ENCODE measurements at places on chromosomes 11 and 22. TPM values are rescaled to one million over a fixed set of nuclear protein-coding genes. Genes with fewer than 3 reads are reported as not detected.

The AIP gene
- polyA plus RNA-seq = 130 TPM

The GAB4 gene
- not detected for polyA plus RNA-seq

The KDM4E gene
- polyA plus RNA-seq = not detected

The SPATA19 gene
- not detected for polyA plus RNA-seq

The CATSPERZ gene
- polyA plus RNA-seq = 0.67 TPM

The SLC22A9 gene
- not detected for polyA plus RNA-seq

The COMT gene
- polyA plus RNA-seq = 537 TPM

The SEC14L6 gene
- 0.04 TPM for polyA plus RNA-seq

The ST3GAL4 gene
- 20.8 TPM for polyA plus RNA-seq

The WBP2NL gene
- polyA plus RNA-seq = 0.08 TPM

The P2RY6 gene
- polyA plus RNA-seq = 0.54 TPM

The OR5D18 gene
- polyA plus RNA-seq = not detected

The SCGB1D2 gene
- not detected for polyA plus RNA-seq

DNA sequence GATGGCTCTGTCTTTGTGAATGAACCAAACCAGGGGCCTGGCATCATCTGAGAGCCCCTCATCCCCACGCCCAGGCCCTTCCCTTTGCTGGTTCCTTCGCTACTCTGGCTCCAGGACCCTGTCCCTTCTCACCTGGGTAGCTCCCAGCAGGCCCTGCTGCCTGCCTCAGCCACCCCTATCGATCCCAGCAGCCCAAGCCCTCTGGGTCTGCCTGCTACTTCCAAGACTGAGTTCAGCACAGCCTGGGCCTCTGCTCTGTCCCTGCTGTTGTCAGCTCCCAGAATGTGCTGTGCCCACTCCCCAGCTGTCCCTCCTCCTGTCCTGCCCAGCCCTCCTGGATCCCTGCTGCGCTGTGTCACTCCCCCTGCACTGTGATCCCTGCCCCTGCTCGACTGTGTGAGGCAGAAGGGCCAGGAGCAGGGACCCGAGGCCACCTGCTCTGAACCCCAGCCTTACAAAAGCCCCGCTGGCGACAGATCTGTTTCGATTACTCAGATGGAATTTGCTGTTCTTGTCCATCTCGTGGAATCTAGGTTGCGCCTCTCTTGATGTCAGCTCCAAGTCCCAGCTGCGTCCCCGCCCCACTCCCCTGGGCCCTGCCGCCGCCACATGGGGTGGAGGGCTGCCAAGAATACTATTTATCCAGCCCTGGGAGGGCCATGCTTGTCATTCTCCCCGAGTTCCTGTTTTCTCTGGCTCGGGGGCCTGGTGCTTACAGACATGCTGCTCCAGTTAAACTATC lies 13.0 kb downstream of the MRPL21 start:
- no peaks in the 10 kb centered on the region for H3K27me3 ChIP-seq
- H3K4me3 ChIP-seq = no peak overlapping the region
- H3K4me1 ChIP-seq = peaks cover 15% of the 10 kb centered on the region
- peak overlapping the region; percentile 22 for H3K27ac ChIP-seq
- peaks cover 15% of the 10 kb centered on the region for H3K36me3 ChIP-seq
- DNase-seq = peak; percentile 96

DNA sequence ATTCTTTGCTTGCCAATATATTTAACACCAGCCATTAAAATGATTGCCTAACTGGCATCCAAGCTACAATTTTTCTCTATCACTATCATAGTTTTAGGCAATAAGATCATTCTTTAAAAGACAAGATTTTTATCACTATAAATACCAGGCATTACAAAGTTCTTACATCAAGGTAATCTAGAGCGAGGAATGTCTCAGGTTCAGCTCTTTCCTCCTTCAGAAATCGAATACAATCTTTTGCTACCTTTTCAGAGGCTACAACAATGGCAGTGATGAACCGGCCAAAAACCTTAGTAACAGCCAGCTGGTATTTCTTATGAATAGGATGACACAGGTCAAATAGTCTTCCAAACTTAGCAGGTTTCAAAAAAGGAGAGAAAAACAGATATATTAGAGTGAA lies 23.9 kb downstream of the SMC1B start:
- H3K4me3 ChIP-seq = no peak overlapping the region
- no peak for DNase-seq
- H3K27me3 ChIP-seq = peaks cover 4% of the 10 kb centered on the region
- H3K36me3 ChIP-seq = no peaks in the 10 kb centered on the region
- H3K27ac ChIP-seq = no peak overlapping the region

GRCh38 chr11:130737041-130737830 lies 179.0 kb downstream of the SNX19 start:
- peak overlapping the region; percentile 12 for H3K27ac ChIP-seq
- DNase-seq = no peak
- H3K4me3 ChIP-seq = no peak overlapping the region
- no peaks in the 10 kb centered on the region for H3K36me3 ChIP-seq

DNA sequence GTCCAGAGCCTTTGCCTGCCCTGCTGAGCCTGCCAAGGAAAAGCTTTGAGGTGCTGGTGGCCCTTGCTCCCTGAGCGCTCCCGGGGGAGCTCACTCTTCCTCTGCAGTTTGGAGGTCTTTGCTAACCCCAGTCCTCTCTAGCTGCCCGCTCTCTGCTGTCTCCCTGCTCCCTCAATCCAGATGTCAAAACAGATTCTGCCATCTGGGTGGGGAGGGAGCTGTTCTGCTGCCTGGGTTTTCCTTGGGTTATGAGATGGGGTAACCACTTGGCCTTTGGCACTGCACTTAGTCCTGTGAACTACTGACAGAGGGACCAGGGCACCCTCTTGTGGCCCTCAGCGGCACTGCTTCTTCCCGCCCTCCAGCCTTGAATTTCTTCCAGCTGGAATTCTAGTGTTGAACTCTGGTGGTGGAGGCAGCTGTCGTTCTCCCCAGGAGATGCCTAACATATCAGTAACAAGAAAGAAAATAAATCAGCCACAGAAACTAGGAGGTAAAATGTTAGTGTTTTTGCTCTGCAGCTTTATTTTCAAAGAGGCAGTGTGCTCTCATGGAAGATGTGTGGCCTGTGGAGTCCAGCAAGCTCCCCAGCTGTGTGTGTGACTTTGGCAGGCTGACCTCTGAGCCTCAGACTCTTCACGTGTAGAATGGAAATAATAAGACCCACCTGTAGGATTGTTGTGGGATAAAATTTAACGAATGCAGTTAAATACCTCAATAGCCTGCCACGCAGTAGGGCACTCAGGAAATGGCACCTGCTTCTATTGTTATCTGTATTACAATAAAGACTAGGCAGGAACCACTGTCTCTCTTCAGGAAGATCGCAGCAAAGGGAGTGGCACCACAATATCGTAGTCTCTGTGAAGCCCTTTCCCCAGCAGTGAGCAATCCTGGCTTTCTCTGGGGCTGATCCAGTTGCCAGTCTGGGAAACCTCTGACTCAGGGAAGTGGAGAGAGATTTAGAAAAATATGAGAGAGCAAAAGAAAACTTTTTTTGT lies 23.4 kb downstream of the ARFGAP2 start:
- no peak overlapping the region for H3K4me3 ChIP-seq
- H3K4me1 ChIP-seq = no peaks in the 10 kb centered on the region
- H3K27me3 ChIP-seq = no peaks in the 10 kb centered on the region
- no peaks in the 10 kb centered on the region for H3K36me3 ChIP-seq
- peak; percentile 76 for DNase-seq

- H3K27me3 ChIP-seq = no peaks in the 10 kb centered on the region
- H3K36me3 ChIP-seq = no peaks in the 10 kb centered on the region
- no peak for DNase-seq
- H3K27ac ChIP-seq = no peak overlapping the region
- H3K4me3 ChIP-seq = no peak overlapping the region
- H3K4me1 ChIP-seq = no peaks in the 10 kb centered on the region
These were observed 125.4 kb downstream of the LUZP2 start for GRCh38 chr11:24622262-24622661.

GRCh38 chr11:110392056-110392455 lies 37.7 kb upstream of the FDX1 start:
- H3K27me3 ChIP-seq = no peaks in the 10 kb centered on the region
- no peaks in the 10 kb centered on the region for H3K36me3 ChIP-seq
- no peaks in the 10 kb centered on the region for H3K4me1 ChIP-seq
- H3K4me3 ChIP-seq = no peak overlapping the region
- no peak overlapping the region for H3K27ac ChIP-seq

GRCh38 chr22:19387038-19387437 lies 44.5 kb downstream of the HIRA start:
- H3K27me3 ChIP-seq = no peaks in the 10 kb centered on the region
- H3K36me3 ChIP-seq = peaks cover 43% of the 10 kb centered on the region
- no peak overlapping the region for H3K4me3 ChIP-seq
- no peaks in the 10 kb centered on the region for H3K4me1 ChIP-seq
- H3K27ac ChIP-seq = no peak overlapping the region

- H3K27me3 ChIP-seq = no peaks in the 10 kb centered on the region
- peaks cover 6% of the 10 kb centered on the region for H3K4me1 ChIP-seq
- H3K4me3 ChIP-seq = no peak overlapping the region
These were observed 52.3 kb downstream of the SIK3 start for GRCh38 chr11:117045956-117046355.

GRCh38 chr11:96149743-96150555 lies 193.0 kb downstream of the MAML2 start:
- H3K27ac ChIP-seq = no peak overlapping the region
- peaks cover 31% of the 10 kb centered on the region for H3K4me1 ChIP-seq
- H3K4me3 ChIP-seq = no peak overlapping the region
- DNase-seq = no peak
- H3K27me3 ChIP-seq = no peaks in the 10 kb centered on the region

- no peak overlapping the region for H3K4me3 ChIP-seq
- no peak overlapping the region for H3K27ac ChIP-seq
- no peak for DNase-seq
- H3K4me1 ChIP-seq = no peaks in the 10 kb centered on the region
- peaks cover 8% of the 10 kb centered on the region for H3K36me3 ChIP-seq
These were observed 18.8 kb upstream of the MAML2 start for GRCh38 chr11:96361778-96362177.

DNA sequence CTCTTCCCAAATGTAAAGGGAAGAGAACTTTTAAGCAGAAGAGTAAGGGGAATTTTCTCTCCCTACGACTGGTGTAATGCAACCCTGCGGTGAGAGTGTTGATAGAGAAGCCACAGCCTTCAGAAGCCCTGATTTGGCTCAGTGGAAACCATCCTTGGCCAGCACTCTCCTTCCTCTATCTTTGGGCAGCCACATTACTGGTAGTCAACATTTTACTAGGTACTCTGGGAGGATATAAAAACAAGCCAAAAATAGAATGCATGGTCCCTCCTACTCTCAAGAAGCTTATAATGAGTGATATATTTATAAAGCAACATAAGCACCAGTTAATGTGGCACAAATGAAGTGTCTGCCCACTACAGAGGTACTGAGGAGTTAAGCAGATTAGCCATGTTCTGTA lies 201.8 kb upstream of the NCAM1 start:
- H3K36me3 ChIP-seq = no peaks in the 10 kb centered on the region
- H3K4me1 ChIP-seq = no peaks in the 10 kb centered on the region
- H3K4me3 ChIP-seq = no peak overlapping the region
- no peak for DNase-seq

GRCh38 chr22:36424901-36425579 lies 37.3 kb upstream of the MYH9 start:
- no peak for DNase-seq
- peaks cover 14% of the 10 kb centered on the region for H3K4me1 ChIP-seq
- no peak overlapping the region for H3K27ac ChIP-seq
- H3K36me3 ChIP-seq = no peaks in the 10 kb centered on the region

GRCh38 chr11:132042296-132042695 lies 671.9 kb downstream of the NTM start:
- H3K4me1 ChIP-seq = no peaks in the 10 kb centered on the region
- no peak for DNase-seq
- H3K27ac ChIP-seq = no peak overlapping the region
- H3K27me3 ChIP-seq = no peaks in the 10 kb centered on the region
- H3K36me3 ChIP-seq = no peaks in the 10 kb centered on the region

GRCh38 chr11:109247071-109247470 lies 174.9 kb upstream of the C11orf87 start:
- H3K27ac ChIP-seq = no peak overlapping the region
- no peak overlapping the region for H3K4me3 ChIP-seq
- no peaks in the 10 kb centered on the region for H3K4me1 ChIP-seq

- H3K36me3 ChIP-seq = no peaks in the 10 kb centered on the region
- no peaks in the 10 kb centered on the region for H3K4me1 ChIP-seq
- H3K27me3 ChIP-seq = peaks cover 29% of the 10 kb centered on the region
- H3K4me3 ChIP-seq = no peak overlapping the region
These were observed 568 bp downstream of the SCUBE1 start for GRCh38 chr22:43342347-43343261.

- H3K27ac ChIP-seq = no peak overlapping the region
- H3K36me3 ChIP-seq = no peaks in the 10 kb centered on the region
- no peaks in the 10 kb centered on the region for H3K4me1 ChIP-seq
- H3K27me3 ChIP-seq = no peaks in the 10 kb centered on the region
These were observed 9.8 kb upstream of the XKR3 start for GRCh38 chr22:16834971-16835370.

DNA sequence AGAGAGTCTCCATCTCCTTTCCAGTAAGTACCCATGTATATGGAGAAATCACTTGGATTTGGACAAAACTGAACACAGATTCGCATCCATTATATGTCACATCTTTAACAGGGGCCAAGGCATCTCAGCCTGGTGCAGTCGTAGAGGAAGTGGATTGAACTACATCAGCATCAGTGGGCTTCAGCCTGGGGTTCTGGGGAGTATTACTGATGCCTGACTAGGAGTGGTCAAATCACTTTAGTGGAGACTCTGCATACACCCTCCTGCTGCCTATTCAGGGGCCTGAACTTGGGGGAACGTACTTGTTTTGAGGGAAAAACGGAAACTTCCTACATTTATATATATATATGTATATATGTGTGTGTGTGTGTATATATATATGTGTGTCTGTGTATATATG lies 72.8 kb downstream of the GAB4 start:
- no peaks in the 10 kb centered on the region for H3K27me3 ChIP-seq
- H3K27ac ChIP-seq = no peak overlapping the region
- DNase-seq = no peak
- H3K36me3 ChIP-seq = no peaks in the 10 kb centered on the region

- H3K27ac ChIP-seq = no peak overlapping the region
- no peaks in the 10 kb centered on the region for H3K27me3 ChIP-seq
- no peak overlapping the region for H3K4me3 ChIP-seq
- no peak for DNase-seq
- H3K4me1 ChIP-seq = peaks cover 11% of the 10 kb centered on the region
- no peaks in the 10 kb centered on the region for H3K36me3 ChIP-seq
These were observed 80.1 kb downstream of the ADAMTS15 start for GRCh38 chr11:130528298-130529261.

- DNase-seq = no peak
- no peak overlapping the region for H3K27ac ChIP-seq
- no peaks in the 10 kb centered on the region for H3K36me3 ChIP-seq
- H3K4me1 ChIP-seq = no peaks in the 10 kb centered on the region
These were observed 313.6 kb downstream of the ETS1 start for GRCh38 chr11:128273736-128274135.

GRCh38 chr11:111124724-111125123 lies 120.8 kb upstream of the POU2AF2 start:
- H3K36me3 ChIP-seq = no peaks in the 10 kb centered on the region
- no peak overlapping the region for H3K4me3 ChIP-seq
- no peaks in the 10 kb centered on the region for H3K27me3 ChIP-seq
- no peak overlapping the region for H3K27ac ChIP-seq
- DNase-seq = no peak
- no peaks in the 10 kb centered on the region for H3K4me1 ChIP-seq

GRCh38 chr22:42716649-42717127 lies 4.0 kb downstream of the A4GALT start:
- no peaks in the 10 kb centered on the region for H3K36me3 ChIP-seq
- H3K27me3 ChIP-seq = no peaks in the 10 kb centered on the region
- no peak overlapping the region for H3K27ac ChIP-seq
- H3K4me1 ChIP-seq = peaks cover 11% of the 10 kb centered on the region
